ENCODE measurements at places on chromosomes 1 and 21.

DNA sequence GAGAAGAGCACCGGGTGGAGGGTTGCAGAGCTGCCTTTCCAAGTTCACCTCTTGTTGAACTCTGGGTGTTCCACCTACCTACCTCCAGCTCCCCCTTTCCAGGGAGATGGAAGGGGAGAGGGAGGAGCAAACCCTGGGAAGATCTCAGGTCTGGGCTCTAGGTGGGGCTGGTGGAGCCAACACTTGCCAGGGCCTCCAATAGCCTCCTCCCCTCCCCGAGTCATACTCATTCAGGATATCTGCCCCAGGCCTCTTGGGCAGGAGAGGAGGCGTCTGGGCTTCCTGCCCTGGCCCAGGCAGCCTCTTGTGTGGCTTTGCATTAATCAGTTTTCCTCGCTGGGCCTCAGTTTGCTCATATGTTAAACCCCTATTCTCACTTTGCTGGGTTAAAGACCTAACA, 13.4 kb downstream of the RAP1GAP start:
- no peak for DNase-seq

DNA sequence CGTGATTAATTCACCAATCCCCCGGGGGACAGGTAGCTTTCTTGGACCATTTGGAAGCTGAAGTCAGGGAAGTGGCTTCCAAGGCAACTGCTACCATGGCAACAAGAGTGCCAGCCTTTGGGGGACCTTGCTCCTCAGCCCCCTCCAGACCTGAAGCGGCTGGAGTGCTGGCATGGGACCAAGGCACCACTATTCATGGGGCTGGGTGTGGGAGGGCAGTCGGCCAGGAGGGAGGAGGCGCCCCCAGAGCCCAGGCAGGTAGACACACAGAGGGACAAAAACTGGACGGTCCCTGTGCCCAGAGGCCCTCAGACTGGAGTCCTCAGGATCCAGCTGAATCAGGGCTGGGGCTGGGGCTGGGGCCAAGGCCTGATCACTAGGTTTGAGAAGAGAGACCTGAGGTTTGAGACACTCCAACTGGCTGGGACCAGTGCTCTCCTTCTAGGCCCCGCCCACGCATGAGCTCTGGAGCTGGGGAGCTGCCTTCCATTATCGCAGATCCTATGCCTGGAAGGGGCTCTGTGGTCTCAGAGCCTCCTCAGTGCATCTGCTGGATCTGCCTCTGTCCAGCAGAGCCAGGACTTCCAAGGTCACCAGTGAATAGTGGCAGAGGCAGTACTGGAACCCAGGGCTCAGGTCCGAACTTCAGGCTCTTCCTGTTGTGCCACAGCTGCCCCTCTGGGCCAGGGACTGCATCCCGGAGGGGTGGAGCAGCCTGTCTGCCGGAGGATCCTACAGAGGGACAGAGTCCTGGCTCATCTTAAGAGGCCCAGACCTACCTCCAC, 3.3 kb upstream of the KNCN start:
- DNase-seq: no peak

- no peak for DNase-seq
Observed at GRCh38 chr1:237199026-237199425, 157.0 kb downstream of the RYR2 start.

DNA sequence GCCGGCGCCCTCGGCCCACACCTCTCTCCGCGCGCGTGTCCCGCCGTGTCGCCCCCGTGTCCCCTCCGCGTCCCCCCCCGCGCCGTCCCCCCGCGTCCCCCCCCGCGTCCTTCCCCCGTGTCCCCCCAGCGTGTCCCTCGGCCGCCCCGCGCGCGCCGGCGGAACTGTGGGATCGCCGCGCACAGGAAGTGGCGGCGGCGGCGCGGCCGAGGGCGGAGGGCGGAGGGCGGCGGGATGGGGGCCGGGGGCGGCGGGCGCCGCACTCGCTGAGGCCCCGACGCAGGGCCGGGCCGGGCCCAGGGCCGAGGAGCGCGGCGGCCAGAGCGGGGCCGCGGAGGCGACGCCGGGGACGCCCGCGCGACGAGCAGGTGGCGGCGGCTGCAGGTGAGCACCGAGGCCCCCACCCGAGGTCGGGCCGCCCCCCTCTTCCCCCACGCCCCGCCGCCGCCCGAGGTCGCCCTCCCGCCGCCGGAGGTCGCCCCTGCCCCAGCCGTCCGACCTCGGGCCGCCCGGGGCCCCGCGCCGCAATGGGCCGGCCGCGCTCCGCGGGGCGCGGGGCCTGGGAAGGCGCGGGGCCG, at the start of gene AGPAT3:
Gene AGPAT3 (plus strand): TSS at position 262 of the 578 bp plus-strand sequence. CDS start 94,459 bp downstream, outside the sequence.
- peak; percentile 54 for DNase-seq

DNA sequence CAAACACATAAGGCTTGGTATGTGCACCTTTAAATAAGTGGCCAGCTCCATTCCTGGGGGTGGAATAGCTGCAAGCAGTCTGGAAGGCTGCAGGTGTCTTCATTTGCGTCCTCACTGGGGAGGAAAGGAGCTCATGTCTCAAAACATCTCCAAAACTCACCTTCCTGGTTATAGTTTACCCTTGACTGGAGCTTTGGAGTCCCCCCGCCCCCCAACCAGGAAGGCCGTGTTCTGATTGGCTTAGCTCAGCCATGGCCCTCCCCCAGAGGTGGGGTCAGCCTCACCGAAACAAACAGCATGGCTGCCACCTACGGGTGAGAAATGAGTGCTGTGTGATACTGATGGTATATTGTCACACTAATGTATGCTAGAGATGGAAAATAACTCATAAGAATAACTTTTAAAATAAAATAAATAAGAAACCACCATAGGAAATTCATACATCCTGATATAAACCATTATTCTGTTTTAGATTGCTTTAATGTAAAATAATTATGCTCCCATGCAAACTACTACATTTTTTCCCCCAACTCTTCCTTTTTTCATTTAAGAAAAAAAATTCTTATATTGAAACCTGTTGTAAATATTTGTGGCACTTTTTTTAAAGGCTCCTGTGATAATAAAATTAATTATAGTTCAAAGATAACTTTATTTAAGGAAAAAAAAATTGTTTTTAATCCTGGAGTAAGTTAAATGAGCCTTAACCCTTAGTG, 90.8 kb downstream of the ZP4 start:
- DNase-seq: no peak

- DNase-seq: no peak
Observed at GRCh38 chr1:58500043-58500442, 46.5 kb downstream of the OMA1 start.

GRCh38 chr1:248622570-248623001, 12.3 kb downstream of the OR2T11 start:
- no peak for DNase-seq

GRCh38 chr1:224333939-224334786, 4.2 kb upstream of the NVL start:
- DNase-seq: no peak

DNA sequence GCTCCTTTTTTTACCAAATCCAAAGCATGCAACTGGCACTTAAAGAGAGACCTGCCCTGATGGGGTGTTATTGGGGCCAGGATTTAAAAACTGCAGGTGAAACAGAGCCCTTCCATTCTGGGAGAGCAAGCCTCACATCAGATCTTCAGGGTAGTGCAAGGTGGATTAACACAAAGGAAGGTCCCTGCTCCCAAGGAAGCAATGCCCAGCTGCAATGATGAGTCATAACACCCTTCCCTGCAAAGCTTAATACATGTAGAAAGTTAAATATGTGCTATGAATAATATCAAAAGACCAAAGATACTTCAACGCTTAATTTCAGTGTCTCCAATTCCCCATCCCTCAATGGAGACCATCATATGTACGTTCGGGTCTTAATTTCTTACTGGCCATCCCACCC, 508.0 kb downstream of the OMA1 start:
- DNase-seq: no peak

All from activated CD8-positive, alpha-beta memory T cell treated with anti-CD3 and anti-CD28 coated beads, Interleukin-2, amount 50 U/mL, for 4 hours (primary cell).